Ureter (tissue), 1 donor: ENCODE measurements at places on chromosomes 2 and 18. TPM values are rescaled to one million over a fixed set of nuclear protein-coding genes. Genes with fewer than 3 reads are reported as not detected.

IDH1 gene
- 488 TPM for total RNA-seq

GRCh38 chr2:145846982-145847381 lies 1327.1 kb upstream of the ZEB2 start:
- no peak for DNase-seq

GRCh38 chr2:73307720-73308119 lies 14.4 kb upstream of the EGR4 start:
- no peak for DNase-seq

DNA sequence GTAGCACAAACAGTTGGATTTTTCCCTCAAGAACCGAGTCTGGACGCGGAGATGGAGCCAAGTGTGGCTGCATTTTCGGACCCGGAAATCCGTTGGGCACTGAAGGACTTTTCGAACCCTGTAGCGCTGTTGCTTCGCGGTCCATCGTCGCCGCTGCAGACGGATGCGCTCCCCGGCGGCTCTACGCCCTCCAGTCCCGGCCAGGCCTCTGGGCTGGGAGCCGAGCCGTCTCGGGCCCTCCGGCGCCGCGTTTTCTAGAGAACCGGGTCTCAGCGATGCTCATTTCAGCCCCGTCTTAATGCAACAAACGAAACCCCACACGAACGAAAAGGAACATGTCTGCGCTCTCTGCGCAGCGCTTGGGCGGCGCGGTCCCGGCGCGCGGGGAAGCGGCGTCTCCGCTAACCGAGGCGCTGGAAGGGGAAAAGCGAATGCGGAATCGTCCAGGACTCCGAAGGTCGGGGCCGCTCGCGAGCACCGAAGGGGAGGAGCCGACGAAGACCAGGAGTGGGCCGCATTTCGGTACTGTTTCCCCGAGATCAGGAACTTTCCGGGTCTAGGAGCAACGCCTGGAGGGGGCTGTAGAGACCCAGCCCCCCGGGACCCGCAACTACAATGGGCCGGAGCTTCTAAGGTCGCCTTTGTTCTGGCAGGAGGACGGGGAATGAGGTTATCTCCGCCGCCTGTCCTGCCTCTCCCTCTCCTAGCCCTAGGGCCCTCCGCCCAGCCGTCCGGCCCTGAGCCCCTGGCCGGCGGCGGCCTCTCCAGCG lies 3.2 kb downstream of the EMX1 start:
- DNase-seq = no peak

CXCR1 gene
- total RNA-seq = not detected

DNA sequence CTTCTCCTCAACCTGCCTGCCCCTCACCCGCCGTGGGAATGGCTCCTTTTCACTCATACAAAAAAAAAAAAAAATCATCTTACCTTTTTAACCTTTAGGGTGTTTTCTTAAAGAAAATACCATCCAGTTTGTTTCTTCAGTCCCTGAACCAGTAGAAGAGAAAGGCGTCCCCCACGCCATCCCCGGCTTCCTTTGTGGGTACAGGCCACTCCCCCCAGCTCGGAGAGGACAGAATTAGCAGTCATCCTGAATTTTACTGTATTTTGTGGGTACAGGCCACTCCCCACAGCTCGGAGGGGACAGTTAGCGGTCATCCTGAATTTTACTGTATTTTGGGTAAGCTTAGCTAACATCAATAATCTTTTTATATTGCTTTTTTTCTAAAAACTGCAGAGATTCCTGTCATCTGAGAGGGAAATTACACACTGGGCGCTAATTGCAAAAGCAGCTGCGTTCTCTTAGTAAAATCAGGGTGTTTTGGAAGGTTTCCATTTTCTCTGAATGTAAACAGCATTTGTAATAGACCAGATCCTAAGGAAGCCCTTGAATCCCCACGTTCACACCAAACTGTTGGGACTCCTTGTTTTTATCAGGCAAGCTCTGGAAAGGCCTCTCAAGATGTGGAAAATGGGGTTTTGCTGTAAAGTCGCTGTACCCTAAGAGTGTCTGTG lies 72.5 kb downstream of the NFATC1 start:
- no peak for DNase-seq

ACADL gene
- total RNA-seq = 9.0 TPM

DNA sequence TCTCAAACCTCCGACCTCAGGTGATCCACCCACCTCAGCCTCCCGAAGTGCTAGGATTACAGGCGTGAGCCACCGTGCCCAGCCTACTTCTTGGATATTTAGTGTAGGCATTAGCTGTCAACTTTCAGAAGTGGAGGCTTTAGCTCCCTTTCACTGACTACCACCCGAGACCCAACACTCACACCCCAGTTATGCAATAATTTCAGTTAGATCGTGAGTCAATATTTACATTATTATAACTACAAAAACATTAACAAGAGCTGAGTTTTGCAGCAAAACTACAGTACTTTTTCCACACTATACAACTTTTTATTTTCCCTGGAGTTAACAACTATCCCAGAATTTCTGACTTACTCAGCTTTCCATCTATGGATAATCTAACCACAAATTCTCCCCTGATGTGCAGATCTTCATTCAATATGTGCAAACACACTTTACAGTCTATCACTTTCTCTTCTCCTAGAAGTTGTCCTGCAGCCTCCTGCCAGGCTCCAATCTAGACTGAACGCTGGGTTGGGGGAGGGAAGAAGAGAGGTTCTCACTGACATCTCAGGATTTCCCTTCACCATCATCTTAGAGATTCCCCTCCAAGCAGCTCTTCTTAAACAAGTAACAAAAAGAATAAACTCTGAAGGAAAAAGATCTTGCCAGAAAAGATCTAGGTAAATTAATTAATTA lies 10.1 kb downstream of the TBC1D8 start:
- no peak for DNase-seq

DNA sequence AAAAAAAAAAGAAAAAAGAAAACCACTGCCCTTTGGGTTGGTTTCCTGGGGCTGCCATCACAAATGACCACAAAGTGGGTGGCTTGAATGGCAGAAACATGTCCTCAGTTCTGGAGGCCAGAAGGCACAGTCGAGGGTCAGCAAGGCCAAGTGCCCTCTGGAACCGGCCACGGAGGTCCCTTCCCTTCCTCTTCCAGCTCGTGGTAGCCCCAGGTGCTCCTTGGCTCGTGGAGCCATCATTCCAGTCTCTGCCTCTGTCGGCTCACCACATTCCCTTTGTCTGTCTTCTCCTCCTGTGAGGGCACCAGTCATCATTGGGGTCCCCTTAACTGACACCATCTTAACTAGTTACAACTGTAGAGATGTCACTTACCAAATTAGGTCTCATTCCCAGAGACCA lies 8.5 kb upstream of the NFATC1 start:
- no peak for DNase-seq

DNA sequence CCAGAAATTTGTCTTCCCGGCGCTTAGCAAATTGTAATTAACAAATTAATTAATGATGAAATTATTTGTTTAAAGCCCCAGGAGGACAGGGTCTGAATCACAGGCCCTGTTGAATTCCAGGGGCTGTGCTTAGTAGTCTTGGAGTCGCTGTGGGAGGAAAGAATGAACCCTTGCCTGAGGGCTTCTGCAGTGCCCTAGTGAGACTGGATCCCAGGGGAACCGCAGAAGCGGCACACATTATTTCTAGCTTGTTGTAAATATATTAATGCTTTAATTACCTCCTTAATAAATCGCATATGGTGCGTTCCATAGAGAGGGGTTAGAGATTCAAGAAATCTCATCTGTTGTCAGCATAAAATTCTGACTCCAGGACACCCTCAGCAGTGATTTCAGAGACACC lies 235.4 kb downstream of the CELF4 start:
- DNase-seq = no peak

CPS1 gene
- total RNA-seq = 3.9 TPM

DNA sequence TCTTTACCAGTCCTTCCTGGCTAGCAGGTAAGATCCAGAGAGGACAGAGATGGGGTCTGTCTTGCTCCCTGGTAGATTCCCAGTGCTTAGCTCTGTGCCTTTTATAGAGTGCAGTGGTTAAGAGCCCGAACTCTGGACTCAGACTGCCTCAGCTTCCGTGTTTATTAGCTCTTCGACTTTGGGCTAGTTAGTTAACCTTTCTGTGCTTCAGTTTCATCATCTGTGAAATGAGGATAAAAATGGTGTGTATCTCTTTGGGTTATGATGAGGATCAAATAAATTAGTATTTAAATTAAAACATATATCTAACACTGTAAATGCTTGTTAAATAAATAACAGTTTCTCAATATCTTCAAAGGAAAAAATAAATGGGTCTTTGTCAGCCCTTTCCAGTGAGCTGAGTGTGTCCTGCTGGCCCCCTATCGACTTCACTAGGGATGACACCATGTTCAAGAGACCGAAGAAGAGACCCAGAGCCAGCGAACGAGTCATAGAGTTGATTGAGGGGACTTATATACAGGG lies 38.2 kb downstream of the CERS6 start:
- DNase-seq = no peak

DNA sequence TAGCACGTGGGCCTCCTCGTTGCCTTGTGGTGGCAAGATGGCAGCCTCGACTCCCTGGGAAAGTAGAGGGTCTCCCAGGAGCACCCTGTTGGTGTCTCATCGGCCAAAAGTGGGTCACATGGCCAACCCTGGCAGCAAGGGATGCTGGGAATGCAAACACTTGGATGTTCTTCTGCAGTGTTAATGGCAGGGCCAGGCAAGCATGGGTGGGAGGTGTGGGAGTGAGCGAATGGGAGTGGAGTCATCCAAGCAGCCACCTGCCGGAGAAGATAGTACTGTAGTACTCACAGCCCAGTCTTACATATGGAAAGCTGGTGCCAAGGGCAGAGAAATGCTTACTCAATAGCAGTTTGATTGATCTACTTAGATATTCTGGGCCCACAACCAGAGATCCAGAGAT lies 122.2 kb downstream of the INHBB start:
- no peak for DNase-seq

DNA sequence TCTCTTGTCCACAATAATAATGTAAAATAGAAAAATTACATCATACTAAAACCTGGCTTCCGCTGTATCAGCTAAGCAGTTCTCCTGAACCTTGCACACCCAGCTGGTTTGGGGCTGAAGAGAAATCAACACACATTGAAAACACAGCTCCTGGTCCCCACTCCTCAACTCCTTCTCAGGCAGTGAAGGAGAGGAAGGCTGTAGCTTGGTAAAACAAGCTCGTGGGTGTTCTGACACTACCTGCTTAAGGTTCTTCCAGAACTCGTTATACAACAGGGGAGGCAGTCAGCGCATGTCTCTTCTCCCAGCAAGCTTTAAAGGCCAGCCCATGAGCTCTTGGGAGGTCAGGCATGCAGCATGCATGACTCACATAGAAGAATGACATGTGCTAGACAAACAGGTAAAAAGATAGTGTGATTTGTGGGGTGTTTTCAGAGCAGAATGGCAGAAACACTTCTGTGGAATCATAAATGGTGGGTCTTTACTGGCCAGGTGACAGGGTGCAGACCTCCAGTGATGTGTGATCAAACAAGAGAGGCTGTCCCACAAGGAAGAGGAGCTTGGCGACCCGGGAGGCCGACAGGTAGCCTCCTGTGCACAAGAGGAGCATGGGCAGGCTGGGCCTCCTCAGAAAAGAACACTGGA lies 69.1 kb downstream of the UXS1 start:
- peak; percentile 72 for DNase-seq

DNA sequence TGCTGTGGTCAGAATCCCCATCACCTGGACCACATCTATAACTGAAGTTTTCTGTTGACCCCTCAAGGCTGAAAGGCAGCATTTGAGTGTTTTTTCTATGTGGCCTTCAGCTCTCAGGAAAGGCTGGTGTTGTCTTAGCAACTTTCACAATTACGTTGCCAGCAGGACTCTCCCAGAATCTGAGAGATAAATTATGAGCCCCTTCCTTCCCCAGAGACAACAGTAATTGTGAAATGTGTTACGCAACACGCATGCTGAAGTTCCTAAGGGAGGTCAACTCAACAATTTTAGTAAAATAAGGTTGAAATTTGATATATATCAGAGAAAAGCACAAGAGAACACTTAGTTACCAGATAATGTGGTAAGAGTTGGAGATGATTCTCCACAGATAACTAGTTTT lies 216.5 kb upstream of the SLC8A1 start:
- DNase-seq = peak; percentile 46

DNA sequence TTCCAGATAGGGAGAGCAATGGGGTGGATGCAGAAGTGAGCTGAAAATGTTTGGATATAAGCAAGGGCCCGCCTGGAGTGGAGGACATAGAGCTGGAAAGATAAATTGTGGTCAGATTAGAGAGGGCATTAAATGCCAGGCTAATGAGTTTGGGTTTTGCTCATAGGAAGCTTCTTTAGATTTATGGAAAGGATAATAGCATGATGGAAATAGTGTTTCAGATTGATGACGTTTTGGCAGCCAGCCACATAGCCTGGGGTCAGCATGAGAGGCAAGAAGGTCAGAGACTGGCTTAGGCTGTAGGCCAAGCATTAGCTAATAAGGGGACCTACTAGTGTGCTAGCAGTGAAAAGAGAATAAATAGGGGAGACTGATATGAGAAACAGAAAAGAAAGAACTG lies 321.6 kb downstream of the STK39 start:
- DNase-seq = no peak

RBBP8 gene
- total RNA-seq = 93.0 TPM
